Right cardiac atrium (tissue), 5 donors: ENCODE measurements at places on chromosomes 12 and 14. TPM values are rescaled to one million over a fixed set of nuclear protein-coding genes. Genes with fewer than 3 reads are reported as not detected.

OAS3 gene
- total RNA-seq: 9.6 TPM

BDKRB2 gene
- total RNA-seq: 0.82 TPM

PLEKHG7 gene
- total RNA-seq: not detected

CRY1 gene
- 12.8 TPM for total RNA-seq

CACNA1C gene
- total RNA-seq: 111 TPM

VRTN gene
- not detected for total RNA-seq
